ENCODE measurements at places on chromosomes 12 and 14.

DNA sequence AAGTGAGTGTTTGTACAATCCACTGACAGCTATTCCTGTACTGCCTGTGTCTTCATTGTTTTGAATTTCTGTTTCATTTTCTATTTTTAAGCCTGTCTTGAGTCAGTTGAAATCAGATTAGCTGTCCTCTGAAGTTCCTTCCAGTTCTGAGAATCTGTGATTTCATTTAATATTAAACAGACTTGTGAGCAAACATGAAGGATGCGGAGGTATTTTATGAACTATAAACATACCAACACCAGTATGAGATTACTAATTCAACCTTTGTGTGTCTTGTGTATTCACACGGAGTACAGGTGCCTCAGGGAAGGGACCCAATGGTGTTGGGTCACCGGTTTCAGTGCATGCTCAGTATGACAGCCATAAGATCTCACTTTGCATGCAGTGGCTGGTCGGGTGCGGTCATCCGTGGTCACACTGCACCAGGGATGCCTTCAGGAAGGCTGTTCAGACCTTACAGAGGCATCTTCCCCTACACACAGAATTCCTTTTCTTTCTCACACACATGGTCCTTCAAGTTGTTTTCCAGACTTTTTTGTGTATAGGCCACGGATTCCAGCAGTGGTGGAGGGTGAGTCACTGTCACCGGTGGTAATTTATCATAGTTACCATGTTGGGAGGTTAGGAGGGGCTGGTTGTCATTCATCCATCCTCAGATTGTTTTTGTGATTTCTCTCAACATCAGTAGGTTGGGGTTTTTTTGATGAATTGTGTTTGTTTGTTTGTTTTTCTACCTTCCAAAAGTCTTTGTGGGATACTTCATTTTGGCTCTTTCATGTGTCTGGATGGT is 103.0 kb upstream of the SFSWAP start:
- DNase-seq = no peak

- DNase-seq = no peak
Measured at GRCh38 chr14:99769123-99769522, 24.1 kb upstream of the EML1 start.

DNA sequence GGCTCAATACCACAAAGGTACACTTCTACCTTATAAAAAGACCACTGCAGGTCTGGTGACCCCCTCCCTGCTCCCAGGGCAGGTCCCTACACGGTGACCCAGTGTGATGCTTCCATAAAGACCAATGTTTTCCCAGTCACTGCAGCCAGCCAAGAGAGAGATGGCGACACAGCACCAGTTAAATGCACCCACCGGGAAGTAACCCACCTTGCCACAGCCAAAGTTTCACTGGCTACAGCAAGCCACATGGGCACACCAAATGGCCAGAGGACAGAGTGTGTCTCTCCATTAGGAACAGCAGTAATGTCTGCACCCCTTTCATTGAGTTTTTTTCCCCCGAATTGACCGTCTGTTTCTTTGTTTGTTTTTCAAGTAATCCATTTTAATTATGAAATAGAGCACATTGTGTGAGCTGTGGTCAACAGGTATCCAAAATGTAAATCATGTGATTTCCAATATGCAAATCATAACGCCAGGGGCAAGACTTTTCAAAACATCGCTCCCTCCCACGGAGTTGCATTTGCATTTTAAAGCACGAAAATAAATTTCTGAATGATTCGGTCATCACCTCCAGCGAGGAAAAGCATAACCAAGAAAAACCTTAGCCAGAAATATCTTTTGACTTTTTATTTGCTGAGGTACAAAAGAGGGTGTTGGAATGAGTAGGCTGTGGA is 48.9 kb upstream of the EML1 start:
- no peak for DNase-seq

GRCh38 chr14:70585231-70585630 is 15.2 kb downstream of the MED6 start:
- DNase-seq = no peak

- no peak for DNase-seq
Measured at GRCh38 chr12:22626406-22626805, 1.4 kb downstream of the ETNK1 start.

DNA sequence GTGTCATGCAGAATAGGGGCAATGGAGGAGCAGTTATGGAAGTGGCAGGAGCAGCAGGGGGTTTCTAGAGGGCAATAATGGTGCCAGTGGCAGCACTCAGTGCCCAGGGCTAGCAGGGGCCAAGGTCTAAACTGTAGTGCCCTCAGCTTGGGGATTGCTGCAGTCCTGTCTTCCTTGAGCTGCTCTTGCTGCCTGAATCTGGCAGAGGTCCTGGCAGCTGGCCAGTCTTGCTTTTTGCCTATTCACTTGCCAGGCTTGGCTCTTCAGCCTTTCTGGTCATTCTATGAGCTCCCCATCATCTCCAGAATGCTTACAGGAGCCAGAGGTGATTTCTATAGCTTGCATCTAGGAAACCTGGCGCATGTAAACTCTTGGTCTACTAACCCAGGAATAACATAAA is 72.0 kb downstream of the SUDS3 start:
- no peak for DNase-seq

DNA sequence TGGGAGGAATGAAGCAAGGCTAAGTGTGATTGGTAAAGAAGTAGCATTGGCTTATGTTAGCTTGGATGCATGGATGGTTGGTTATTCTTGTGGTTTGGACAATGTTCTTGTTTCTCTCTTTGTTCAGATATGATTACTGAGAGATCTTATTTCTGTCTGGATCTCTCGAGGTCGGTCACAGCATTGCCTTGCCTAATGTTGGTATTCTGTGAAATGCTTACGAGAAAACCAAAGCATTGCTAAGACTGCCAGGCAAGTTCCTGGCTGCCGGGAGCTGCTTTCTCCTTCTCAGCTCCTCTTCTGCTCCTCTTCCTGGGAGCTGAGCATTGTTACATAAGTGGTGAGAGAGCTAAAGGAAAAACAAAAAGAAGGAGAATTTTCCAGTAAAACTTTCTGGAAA is 7.4 kb upstream of the RND1 start:
- DNase-seq = no peak

Measured in activated T-helper 1 cell treated with anti-CD3 and anti-CD28 coated beads, Interleukin-2, amount 50 U/mL, for 16 hours (primary cell).